A673 (cell line): ENCODE measurements at places on chromosomes 2 and 18. TPM values are rescaled to one million over a fixed set of nuclear protein-coding genes. Genes with fewer than 3 reads are reported as not detected.
A peak's percentile ranks its signal among the peaks of the same experiment; 100 is the strongest.

DNA sequence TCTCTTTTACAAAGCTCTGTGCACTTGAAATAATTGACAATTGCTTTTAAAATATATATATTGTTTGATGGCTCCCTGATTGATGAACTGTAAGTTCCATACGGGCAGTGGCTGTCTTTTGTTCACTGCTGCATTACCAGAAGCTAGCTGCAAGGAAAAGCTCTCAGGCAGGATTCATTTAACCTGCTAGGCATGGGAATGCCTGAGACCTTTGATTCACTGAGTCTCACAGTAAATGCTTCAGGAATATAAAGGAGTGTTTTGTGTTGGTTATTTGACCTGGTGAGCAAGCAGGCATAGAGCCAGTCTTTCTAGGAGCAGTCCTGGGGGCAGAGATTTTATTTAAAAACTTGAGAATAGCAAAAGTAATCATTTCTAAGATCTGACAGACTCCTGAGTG, 193.2 kb upstream of the ITGA4 start:
- DNase-seq: no peak

Gene CLIP4
- 14.9 and 18.2 TPM in 2 replicates for total RNA-seq

DNA sequence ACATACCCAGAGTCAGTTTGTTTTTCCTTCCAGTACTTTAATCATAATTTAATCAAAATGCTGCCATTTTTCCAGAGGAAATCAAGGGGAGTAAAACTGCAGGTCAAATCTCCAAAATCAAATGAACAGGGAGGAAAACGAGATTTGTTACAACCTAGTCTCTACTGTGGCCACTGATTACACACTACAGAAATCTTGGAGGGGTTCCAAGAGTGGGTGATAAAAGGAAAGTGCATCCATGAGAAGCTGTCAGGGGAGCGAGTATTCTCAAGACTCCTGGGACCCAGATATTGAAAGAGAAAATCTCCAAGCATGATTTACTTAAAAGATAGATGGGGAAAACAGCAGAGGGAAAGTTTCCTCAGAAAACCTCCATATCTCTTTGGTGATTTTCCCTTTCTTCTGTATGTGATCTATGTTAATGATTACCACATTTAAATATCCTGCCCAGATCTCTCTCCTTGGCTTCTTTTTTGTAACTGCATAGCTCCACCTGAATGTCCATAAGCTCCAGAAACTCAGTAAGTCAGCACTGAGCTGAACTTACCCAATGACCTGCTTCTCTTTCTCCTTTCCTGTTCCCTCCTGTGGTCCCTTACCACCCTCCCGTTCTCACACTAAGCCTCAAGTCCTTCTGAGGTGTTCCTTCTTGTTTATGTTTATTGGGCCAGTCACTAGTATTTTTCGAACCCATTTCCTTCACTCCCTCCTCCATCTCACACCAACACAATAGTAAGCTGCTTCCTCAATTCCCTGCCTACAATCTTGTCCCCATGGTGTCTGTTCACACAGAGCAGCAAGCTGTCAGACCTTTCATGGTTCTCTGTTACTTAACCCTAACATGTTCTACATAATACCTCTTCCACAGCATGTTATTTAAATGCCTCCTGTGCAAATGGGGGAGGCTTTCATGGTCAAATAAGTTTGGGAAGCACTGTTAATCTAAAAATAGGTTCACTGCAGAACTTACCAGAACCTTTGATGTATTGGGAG, 73.9 kb upstream of the TWSG1 start:
- peak; percentile 65 for DNase-seq

DNA sequence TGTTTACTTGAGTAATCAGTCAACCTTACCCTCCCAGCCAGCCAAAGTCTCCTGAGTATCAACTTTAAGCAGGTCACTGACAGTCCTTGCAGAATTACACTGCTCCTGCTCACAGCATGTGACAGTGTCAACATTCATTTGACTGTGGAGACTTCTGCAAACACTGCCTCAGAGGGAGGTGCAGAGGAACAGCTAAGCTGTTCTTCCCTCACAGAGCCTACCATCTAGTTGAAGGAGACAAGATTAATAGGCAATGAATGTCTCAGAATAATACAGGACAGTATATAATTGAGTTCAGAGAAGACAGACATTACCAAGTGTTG, 11.9 kb downstream of the SLC14A2 start:
- peak; percentile 31 for DNase-seq

DNA sequence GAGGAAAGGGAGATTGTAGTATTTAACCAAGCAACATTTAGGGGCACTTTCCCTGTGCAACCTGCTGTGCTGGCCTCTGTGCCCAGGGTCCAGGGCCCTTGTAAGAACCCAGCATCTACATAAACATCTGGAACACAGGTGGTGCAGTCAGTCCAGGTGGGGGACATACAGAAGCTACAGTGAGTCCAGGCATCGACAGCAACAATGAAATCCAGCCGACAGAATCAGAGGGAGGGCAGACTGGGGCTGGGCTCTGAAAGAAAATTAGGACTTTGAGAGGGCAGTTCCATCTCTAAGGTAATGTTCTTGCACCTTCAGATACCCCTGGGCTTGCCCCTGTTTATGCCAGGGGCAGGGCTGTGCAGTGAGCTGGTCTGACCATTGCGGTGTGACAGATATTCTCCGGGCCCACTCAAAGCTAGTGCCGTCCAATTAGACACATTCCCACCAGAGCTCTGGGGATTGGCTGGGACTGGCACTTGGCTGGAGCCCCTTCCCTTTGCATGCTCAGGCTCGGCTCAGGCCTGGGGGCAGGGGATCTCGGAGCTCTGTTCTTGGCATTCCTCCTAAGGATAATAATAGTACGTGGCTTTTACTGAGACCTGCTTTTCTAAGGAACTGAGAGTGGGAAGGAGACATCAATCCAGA, 5.4 kb downstream of the LBH start:
- no peak for DNase-seq

GRCh38 chr2:128405981-128406613, 87.4 kb upstream of the HS6ST1 start:
- DNase-seq: no peak
